ENCODE measurements at places on chromosomes 3 and 15.

- no peak for DNase-seq
Observed at GRCh38 chr3:58249358-58250092, 11.9 kb downstream of the ABHD6 start.

DNA sequence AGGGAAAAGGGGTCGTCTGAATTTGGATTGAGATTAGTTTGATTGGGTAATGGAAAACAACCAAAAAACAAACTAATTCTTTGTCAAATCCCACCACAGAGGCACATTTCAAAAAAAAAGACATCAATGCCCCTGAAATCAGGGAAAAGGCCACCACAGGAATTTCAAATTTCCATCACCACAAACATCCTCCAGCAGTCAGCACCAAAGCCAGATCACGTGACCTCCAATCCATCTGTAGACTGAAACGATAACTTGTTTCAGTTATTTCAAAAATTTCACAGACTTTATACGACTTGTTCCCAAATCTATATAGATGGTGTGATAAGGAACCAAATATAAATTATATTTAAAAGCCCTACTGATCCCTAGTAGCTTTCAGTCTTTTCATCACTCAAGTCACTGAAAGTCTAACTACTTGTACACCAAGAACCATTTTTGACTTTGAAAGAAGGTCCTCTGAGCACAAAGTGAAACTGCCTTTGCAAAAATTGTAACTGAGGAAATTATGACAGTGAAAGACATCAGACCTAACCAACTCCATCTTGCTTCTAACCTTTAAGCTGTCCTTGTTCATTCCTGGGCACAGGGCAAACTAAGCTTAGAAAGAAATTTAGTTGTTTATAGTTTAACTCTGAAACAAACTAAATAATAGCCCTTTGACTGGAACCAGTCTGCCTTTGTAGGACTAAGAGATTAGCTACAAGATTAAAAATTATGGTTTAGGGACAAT lies 48.1 kb upstream of the PLCL2 start:
- no peak for DNase-seq

DNA sequence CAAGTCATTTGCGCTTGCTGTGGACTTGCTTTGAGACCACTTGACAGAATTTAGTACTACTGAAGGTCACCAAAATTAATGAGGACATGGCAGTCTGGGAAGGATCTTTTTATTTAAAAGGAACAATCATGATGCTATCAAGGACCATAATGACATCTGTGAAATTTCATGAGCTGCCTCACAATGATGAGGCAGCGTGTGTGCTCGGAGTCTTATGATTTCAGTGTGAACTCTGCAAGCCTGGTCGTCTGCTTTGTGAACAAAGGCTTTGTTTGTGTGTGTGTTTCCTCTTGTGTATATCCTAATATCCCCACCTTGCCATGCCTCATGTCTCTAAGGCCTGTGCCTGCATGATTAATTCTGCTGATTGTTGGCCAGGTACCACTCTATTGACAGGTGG lies 46.7 kb downstream of the RAD54L2 start:
- DNase-seq = no peak

DNA sequence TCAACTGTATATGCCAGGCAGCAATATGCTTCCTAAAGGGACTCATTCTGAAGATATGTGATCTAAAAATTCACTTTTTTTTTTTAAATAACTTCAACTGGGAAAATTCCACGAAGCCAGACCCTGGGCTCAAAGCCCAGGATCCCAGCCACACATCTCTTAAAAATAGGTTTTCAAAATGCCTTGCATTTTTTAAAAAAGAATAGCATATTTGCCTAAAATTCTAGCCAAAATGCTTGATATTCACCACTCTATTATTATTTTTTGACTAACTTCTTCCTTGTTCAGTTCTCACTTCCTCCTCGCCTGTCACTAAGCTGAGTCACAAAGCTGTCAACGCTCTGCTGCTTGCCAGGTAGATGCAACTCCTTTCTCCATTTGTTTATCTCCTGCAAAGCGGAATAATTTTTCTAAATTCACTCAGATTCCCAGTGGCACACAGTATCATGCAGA lies 28.0 kb upstream of the VGLL4 start:
- no peak for DNase-seq

DNA sequence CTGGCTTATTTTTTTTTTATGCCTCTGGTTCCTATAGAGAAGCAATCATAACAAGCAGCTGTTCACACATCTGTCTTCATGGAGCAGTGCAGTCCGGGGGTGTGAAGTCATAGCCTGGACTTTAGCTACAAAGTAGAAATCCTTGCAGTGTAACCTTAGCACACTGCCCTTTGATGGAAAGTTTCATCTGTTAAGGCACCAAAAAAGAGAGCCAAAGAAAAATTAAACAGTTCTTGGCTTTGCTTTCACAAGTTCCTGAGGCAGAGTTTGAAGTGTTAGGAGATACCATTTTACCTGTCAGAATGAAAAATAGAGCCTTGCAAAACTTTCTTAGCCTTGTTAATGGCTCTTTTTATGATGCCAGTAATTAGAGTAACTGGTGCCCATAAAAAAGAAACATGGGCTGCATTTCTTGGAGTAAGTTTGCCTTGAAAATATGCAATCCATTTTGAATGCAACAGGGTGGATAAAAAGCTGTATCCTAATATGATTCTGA lies 84.1 kb downstream of the PIK3R4 start:
- no peak for DNase-seq

- DNase-seq = no peak
Observed at GRCh38 chr3:174444391-174444790, 414.7 kb upstream of the NAALADL2 start.

DNA sequence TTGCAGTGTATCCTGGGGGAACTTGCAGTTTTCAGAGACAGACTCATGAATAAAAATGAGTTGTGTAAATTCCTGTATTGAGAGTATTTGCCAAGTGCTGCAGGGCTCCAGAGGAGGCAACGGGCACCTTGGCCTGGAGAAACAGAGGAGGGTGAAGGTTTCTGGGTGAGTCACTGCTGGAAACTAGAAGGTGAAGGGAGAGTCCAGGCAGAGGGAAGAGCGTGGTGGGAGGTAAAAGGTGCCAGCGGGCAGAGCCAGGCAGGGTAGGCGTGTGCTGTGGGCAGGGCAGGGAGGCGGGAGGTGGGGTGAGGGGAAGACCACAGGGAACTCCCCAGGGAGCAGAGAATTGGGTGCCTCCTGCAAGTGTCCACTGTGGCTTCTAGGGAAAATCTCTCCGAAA lies 120.8 kb downstream of the SLCO3A1 start:
- no peak for DNase-seq

GRCh38 chr15:95644100-95644875 lies 686.2 kb upstream of the NR2F2 start:
- DNase-seq = no peak

GRCh38 chr15:47887241-47887800 lies 170.0 kb downstream of the SEMA6D start:
- no peak for DNase-seq

GRCh38 chr3:123424999-123425712 lies 23.7 kb downstream of the ADCY5 start:
- no peak for DNase-seq

GRCh38 chr3:60594025-60594424 lies 657.2 kb downstream of the FHIT start:
- DNase-seq = no peak

DNA sequence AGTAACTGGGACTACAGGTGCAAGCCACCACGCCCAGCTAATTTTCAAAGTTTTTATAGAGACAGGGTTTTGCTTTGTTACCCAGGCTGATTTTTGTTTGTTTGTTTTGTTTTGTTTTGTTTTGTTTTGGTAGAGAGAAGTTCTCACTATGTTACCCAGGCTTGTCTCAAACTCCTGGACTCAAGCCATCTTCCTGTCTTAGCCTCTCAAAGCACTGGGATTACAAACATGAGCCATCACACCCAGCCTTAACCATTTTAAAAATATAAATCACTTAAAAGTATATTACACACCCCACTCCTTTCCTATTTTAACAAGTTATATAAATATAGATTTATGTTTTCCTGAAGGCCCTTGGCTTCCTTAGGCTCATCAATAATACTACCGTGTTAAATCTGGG lies 6.5 kb upstream of the DYNC1LI1 start:
- DNase-seq = no peak

GRCh38 chr3:46624533-46624932 lies 12.2 kb downstream of the FAM240A start:
- no peak for DNase-seq

DNA sequence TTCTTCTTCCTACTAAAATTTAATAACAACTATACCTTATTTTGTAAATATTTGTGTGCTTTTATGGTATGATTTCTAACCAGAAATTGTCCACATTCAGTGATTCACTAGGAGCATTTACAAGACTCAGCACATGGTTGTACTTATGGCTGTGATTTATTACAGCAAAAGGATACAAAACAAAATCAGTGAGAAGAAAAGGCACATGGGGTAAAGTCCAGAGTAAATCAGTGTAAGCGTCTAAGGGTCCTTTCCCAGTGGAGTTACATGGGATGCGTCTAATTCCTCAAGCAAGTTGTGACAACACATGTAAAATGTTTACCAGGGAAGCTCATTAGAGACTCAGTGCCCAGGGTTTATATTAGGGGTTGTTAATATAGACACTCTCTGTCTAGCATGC lies 31.1 kb downstream of the RNF13 start:
- DNase-seq = no peak

DNA sequence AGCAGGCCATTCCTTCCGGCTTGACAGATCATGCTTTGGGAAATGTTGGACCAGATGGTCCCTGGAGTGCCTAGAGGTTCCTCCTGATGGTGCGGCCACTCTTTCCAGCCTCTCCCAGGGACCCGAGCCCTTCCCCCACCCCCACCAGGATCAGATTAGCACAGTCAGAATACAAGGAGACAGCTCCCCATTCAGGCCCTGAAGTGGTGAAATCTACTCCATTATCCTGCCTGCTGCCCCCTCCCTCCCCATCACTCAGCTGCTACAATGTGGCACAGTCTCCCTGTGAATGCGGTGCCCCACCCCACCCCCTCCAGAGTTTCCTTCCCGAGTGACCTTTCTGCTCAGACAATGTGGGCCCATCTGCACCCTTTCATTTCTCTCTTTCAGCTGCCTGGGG lies 29.4 kb downstream of the RNU5B-1 start:
- DNase-seq = no peak

DNA sequence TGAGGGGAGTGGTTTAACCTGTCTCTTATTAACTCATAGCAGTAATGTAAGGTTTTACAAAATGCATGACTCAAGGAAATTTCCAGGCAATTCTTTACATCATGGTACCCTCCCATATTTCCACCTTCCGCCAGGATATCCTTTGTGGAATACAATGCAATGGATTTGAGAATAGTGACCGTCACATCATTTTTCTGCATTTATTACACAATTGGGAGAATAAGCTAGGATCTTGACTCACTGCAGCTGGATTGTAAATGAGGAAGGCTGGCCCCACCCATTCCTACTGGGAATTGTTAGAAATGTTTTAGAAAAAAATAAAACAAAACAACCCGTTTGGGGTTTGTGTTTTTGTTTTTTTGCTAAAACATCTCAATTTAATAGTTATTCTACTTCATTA lies 97.4 kb downstream of the IMPG2 start:
- no peak for DNase-seq
